ENCODE measurements at places on chromosomes 7 and 10.

GRCh38 chr7:151894111-151895007, 17.4 kb upstream of the PRKAG2 start:
- DNase-seq, result no peak

GRCh38 chr10:104096692-104097091, 11.0 kb upstream of the COL17A1 start:
- no peak for DNase-seq

GRCh38 chr10:72736176-72736827, 44.4 kb downstream of the MCU start:
- no peak for DNase-seq

- DNase-seq, result no peak
These were observed 222.2 kb downstream of the DNAJB6 start for GRCh38 chr7:157558875-157559595.

DNA sequence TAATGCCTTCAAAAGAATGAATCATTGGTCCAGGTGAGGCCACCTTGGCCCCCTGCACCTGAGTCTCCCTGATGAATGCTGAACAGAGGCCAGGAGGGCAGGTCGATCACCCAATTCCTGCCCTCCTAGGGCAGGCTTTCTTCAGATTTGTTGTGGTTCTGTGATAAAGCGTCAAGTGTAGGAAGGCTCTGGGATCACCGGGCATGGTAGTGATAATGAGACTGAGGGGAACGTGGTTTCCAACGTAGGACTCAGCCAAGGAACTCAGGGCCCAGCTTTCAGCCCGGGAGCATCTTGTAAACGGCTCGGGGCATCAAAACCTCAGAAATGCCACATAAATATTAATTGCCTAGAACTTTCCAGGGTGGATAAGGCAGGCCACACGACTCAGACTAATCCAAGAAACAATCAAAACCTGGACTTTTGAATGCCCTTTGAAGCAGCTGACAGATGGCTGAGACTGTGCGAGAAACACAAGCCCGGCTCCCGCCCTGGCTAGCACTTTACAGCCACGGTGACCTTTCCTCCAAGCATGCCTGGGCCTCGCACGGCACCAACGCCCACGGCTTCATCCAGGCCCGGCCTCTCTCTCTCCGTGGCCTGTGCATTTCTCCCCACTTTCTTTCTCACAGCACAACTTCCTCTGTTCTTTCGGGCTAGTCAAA, 239.3 kb upstream of the GRB10 start:
- no peak for DNase-seq

GRCh38 chr7:121371883-121372282, 24.2 kb downstream of the FAM3C start:
- no peak for DNase-seq

- DNase-seq, result no peak
These were observed 73.7 kb downstream of the ABLIM1 start for GRCh38 chr10:114584419-114584818.

GRCh38 chr10:110456046-110456445, 41.7 kb upstream of the DUSP5 start:
- DNase-seq, result peak; percentile 43

DNA sequence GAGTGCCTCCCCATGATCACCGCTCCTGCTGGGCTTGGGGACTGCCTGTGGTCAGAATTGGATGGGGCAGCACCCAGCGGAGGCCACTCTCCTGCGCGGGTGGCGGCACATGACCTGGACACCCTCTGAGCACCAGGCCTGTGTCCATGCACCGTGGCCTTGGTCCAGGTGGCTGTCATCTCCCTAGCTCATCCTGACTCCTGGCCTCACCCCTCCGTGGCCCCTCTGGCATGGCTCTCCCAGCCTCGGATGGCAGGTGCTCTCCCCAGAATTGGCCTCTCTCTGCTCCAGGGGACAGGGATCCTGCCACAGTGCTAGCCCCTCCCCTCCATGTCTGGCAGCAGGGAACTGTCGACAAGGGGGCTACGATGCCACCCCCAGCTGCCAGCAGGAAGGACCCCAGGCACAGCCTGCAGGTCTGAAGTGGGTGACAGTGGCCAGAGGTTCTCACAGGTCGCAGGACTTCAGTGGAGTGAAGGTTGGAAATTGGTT, 37.2 kb upstream of the BTBD16 start:
- no peak for DNase-seq

GRCh38 chr7:24504040-24504439, 69.2 kb upstream of the PALS2 start:
- no peak for DNase-seq

- DNase-seq, result no peak
These were observed 73.0 kb downstream of the UBE3C start for GRCh38 chr7:157211690-157212089.

DNA sequence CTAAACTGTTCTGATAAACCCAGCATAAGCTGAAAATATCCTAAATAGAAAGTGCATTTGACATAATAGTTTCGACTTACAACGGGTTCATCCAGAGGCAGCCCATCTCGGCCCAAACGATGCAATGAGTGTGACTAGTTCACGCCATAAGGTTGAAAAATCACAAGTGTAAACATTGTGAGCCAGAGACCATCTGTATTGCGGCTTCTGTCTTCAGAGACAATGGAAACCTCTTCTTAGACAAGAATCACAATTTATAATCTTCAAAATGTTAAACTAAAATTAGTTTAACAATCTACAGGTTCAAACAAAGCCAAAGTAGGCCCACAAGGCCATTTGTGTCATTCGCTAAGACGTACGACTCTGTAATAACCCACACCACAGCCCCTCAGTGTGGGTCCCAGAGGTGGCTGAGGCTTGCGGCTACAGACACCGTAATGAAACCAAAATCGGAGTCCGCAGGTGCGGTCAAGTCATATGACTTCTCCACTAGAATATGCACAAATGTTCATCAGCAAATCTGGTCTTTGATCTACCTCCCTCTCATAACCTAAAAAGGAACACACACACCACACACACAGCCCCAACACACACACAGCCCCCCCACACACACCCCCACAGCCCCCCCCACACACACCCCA, 81.8 kb downstream of the DIP2C start:
- no peak for DNase-seq

GRCh38 chr10:106836933-106837663, 327.4 kb downstream of the SORCS1 start:
- no peak for DNase-seq

GRCh38 chr10:73019100-73019499, 64.5 kb upstream of the PLA2G12B start:
- no peak for DNase-seq

GRCh38 chr10:88386204-88386788, 196.8 kb downstream of the RNLS start:
- DNase-seq, result no peak

GRCh38 chr10:102714621-102715455, at the start of gene SFXN2:
Gene SFXN2, plus strand, starts transcription at chr10:102714636. Its CDS starts 12,001 bp downstream, at chr10:102726637.
- no peak for DNase-seq

DNA sequence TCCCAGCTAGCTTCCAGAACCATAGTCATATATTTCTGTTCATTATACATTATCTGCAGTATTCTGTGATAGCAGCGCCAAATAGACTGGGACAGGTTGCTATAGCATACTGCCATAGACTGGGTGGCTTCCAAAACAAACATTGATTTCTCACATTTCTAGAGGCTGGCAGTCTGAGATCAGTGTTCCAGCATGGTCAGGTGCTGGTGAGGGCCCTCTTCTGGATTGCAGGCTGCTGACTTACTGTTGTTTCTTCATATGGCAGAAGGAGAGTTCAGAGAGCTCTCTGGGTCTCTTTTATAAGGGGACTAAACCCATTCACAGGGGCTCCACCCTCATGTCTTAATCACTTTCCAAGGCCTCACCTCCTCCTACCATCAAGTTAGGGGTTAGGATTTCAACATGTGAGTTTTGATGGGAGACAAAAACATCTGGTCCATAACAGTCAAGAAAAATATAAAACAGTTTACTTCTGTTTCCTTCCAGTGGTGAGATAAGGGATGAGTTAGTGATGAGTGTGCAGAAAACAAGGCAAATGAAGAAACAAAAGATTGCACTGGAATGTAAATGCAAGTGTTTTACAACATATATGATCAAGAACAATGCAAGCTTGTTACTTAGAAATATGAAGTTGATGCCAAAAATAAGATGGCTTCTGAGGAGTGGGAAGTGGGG, 399.0 kb upstream of the C7orf33 start:
- DNase-seq, result no peak

DNA sequence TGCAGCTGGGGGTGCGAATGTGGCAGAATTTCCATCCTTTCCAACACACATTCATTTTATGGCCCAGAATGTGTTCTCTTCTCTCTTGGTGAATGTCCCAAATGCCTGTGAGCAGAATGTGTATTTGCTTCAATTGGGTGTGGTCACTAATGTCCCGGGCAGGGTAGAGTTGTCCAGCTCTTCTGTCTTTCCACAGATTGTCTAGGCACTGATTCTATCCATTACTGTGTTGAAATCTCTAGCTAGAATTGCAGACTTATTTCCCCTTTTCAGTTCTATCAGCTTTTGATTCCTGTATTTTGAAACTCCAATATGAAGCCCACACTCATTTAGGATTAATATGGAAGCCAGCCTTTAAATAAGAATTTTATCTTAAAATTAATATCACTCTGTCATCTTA, 14.0 kb upstream of the AKR1E2 start:
- no peak for DNase-seq

DNA sequence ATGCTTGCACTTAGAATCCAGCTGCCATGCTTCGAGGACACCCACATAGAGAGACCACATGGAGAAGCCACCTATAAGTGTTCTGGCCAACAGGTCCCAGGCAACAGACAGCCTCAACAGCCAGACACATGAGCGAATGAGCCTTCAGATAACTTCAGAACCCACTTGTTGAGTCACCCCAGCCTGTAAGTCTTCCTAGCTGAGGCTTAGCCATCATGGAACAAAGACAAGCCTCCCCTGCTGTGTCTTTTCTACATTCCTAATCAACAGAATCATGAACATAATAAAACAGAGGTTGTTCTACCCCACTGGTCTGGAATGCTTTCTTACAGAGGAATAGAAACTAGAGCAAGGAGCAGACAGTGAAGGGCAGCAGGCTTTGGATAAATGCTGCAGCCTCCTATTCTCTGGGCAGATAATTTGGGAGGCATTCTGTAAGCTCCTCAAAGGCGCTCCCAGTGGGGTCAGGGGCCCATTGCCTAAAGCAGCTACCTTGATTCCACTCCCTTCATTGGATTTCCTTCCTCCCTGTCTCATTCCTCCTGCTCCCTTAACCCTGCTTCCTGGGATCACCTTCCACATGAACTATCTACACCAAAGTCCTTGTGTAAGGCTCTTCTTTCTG, 4.6 kb downstream of the TLL2 start:
- no peak for DNase-seq

GRCh38 chr7:151137791-151138152, 29.7 kb downstream of the GBX1 start:
- DNase-seq, result no peak

DNA sequence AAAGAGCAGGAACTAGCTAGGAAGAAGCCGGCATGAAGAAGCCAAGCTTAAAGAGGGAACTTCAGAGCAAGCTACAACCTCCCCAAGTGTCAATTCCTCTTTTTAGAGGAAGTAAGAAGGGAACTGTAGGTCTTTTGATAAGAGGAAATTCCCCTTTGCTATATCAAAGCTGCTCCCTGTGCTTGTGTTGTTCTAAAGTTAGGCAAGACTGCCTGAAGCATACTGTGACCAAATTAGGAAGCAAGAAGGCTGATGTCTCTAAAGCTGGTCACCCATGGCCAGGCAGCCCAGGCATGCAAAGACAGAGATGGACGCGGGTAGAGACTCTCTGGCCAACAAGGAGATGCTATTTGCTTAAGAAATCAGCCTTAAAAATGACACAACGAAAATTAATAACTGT, 87.9 kb downstream of the RNF216 start:
- DNase-seq, result no peak

- no peak for DNase-seq
These were observed 936.9 kb downstream of the SORCS3 start for GRCh38 chr10:105577865-105578607.

GRCh38 chr7:80210400-80210799, 75.8 kb downstream of the GNAI1 start:
- DNase-seq, result peak; percentile 5

DNA sequence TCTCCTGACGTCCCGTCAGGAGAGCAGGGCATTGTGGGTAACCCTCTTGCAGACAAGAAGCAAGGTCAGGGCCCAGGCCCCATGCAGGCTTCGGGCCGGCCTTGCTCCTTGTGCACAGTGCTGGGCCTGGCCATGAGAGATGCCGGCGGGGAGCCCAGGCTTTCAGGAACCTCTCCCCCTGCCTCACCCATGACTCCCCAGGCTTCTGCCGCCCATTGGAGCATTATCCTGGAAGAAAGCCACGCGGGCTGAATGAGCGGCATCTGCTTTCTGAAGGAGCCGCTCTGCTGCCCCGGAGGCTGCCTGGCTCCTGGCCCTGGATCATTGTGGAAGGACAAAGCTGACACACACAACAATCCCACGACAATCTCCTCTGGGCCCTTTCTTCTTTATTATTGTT, 233.5 kb downstream of the TCF7L2 start:
- no peak for DNase-seq

DNA sequence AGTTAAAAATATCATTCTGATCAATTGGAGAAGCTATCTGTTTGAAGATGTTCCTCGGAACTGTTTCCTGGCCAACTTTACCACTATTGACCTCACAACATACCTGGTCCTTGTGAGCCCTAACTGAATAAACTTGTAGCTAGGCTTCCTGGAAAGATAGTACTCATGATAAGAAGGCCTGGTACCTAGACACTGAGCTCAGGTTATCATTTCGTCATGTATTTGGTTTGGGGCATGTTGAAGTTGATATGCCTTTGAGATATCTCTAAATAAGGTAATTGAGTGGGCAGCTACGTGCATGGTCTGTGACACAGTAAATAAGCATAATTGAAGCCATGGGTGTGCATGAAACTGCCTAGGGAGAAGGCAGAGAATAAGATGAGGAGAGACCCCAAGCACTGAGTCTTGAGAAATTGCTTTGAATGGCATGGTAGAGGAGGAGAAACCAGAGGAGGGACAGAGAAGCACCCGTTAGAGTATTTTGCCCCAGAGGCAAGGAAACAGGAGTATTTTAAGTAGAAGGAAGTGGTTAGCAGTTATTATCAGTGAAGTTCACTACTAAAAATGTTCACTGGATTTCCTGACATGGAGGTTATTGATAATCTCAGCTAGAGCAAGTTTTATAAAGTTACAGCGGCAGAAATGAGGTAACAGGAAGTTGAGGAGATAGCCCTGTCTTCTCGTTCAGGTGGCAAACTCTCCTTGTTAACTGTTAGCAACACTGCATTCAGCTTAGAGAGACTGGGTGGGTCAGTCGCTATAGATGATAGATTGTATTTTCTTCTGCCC, 55.6 kb downstream of the CC2D2B start:
- no peak for DNase-seq

DNA sequence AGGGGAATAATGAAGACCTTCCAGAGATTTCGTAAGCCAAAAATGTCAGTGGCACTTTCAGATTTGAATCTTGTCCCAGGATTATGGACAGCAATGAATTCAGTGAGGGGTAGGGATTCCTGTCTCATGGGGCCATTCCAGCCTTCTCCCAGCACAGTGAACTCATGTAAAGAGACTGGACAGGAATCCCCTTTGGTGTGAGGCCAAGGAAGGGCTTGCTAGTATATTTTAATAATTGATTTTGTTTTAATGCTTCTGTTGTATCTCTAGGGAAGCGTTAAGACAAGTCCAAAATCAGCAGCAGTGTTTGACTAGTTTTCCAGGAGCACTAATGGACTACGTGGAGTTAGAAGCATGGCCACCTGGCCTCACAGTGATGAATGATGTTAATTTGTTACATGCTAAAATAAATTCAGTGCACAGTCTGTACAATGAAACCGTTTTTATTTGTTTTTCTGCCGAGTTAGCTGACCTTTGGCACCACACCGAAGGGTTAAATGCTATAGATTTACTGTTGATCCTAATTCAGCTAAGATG, 214.0 kb upstream of the DKK1 start:
- no peak for DNase-seq

- DNase-seq, result peak; percentile 35
These were observed 299.9 kb upstream of the LRRTM3 start for GRCh38 chr10:66625709-66626590.

- DNase-seq, result no peak
These were observed 83.9 kb upstream of the SMIM30 start for GRCh38 chr7:113202284-113202683.

Measured in T47D (cell line).